Thymus (tissue), 14 donors: ENCODE measurements at places on chromosomes 6 and 20.

DNA sequence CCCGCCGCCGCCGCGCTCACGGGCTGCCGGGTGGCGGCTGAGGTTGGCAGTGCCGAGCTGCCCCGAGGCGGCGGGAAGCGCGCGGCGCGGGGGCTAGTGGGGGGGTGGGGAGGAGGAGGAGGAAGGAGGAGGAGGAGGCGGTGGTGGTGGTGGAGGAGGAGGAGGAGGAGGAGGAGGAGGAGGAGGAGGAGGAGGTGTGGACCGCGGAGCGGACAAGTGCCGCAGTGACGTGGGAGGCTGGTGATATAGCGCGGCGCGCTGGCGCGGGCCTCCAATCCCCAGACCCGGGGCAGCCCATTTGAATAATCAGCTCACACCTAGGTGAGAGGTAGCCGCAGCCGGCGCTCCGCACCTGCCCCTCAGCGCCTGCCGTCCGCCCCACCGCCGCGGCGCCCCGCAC, at the start of gene FOXA2:
Gene FOXA2, minus strand, starts transcription at position 51 of the 400 bp plus-strand sequence. CDS start 294 bp downstream, outside the sequence.
- no peak for DNase-seq

GRCh38 chr20:20743511-20744169, 31.2 kb upstream of the RALGAPA2 start:
- no peak for DNase-seq

DNA sequence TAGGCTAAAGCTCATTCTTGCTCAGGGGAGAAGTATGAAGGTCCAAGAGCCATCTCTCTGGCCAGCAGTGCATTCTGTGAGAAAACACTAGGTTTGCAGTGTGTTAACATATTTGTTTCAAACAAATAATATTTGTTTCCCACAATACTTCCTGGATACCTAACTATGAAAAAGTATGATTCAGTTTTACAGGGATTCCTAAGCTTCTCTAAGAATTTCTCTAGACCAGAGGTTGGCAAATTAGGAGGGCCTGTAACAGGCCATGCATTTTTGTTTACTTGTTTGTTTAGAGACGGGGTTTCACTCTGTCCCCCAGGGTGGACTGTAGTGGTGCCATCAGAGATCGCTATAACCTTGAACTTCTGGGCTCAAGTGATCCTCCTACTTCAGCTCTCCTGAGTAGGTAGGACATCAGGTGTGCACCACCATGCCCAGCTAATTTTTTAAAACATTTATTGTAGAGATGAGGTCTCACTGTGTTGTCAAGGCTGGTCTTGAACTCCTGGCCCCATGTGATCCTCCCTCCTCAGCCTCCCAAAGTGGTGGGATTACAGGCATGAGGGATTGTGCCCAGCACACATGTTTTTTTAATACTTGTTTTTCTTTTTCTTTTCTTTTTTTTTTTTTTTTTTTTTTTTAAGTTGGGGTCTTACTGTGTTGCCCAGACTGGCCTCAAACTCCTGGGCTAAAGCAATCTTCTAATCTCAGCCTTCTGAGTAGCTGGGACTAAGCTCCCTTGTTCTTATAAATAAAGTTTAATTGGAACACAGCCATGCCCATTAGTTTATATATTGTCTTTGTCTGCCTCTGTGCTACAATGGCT, 71.7 kb downstream of the ADGRG6 start:
- no peak for DNase-seq

GRCh38 chr6:80579391-80580023, 473.0 kb downstream of the BCKDHB start:
- no peak for DNase-seq

- DNase-seq: no peak
Measured at GRCh38 chr6:84284428-84285049, 57.1 kb upstream of the CEP162 start.

- DNase-seq: no peak
Measured at GRCh38 chr6:56227071-56227879, 20.1 kb downstream of the COL21A1 start.

GRCh38 chr6:89013438-89013837, 50.0 kb upstream of the RNGTT start:
- DNase-seq: no peak

GRCh38 chr20:35454881-35455609, at the start of gene CEP250:
CEP250 (plus strand) TSS chr20:35455598; CDS start chr20:35462368, 6,770 bp downstream.
- DNase-seq: peak; percentile 92

DNA sequence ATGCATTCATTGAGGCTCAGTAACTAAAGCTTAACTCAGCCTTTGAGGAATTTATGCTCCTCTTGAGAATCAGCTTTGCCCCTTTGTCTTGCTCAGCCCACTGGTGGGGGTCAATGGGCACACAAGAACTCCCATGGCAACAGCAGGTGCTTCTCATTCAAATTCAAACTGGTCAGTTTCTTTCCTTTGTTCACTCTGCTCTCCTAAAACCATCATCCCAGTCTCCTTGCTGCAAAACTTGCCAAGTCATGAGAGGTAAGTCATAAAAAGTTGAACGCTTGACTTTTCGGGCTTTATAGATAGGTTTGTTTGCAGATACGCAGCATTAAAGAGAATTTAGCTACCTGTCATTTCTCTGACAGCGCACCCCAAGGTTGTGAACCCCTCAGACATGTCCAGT, 146.8 kb downstream of the TFAP2A start:
- DNase-seq: no peak

- DNase-seq: no peak
Measured at GRCh38 chr6:134853111-134854055, 96.5 kb downstream of the ALDH8A1 start.

DNA sequence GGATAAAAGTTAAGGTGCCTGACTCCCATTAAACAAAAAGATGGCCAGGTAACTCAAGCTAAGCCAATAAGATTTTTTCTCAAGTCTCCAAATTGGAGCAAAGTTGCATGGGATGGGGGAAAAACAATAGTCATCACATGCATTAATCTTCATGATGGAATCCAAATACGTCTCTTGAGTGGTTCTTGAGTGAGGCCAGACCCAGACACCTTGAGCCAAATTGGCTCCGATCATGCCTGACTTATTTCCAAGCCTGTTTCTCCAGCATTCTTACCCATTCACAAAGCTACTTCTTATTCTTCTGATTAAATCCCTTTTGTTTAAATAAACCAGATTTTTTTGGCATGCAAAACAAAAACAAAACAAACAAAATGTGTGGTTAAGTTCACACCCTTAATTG, 420.3 kb upstream of the NRSN1 start:
- no peak for DNase-seq

DNA sequence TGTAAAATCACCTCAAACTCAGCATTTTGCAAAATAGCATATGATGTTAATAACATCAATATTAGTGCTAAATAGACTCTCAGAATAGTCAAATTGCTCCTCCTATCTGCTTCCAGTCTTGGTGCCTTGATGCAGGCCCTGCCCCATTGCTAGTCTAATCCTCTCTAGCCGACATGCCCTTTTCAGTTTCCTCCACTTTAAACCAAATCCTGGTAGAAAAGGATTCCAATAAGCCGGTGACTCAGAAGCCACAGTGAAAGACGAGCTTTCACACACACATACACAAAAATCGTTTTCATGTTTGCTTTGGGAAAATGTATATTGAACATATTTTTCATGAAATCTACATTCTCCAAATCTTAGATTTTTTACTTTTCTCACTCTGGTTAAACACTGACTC, 203.1 kb downstream of the LMBRD1 start:
- no peak for DNase-seq

DNA sequence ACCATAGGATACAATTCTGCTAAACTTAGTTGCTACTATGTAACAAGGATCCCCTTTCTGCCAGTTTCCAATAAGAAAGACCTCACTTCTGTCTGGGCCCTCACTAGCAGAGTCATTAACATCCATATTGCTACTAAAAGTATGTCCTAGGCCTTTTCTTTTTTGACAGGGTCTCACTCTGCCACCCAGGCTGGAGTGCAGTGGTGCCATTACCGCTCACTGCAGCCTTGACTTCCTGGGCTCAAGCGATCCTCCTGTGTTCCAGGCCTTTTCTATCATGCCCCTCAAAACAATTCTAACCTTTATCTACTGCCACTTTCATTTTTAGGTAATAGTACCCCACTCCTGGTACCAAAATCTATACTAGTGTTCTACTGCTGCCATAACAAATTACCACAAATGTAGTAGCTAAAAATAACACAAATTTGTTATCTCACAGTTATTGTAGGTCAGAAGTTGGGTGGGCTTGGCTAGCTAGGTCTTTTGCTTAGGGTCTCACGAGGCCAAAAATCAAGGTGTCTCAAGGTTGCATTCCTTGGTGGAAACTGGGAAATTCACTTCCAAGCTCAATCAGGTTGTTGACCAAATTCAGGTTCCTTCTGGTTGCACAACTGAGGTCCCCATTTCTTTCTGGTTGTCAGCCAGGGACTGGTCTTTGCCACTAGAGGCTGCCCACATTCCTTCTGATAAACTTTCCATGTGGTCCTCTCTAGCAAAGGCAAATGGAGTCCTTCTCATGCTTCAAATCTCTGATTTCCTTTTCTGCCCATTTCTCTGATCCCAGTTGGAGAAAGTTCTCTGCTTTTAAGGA, 3.0 kb downstream of the CSNK2A1 start:
- no peak for DNase-seq

- DNase-seq: no peak
Measured at GRCh38 chr6:111944541-111944940, 71.3 kb upstream of the FYN start.

- DNase-seq: no peak
Measured at GRCh38 chr6:5121479-5121878, 36.3 kb downstream of the PPP1R3G start.

- no peak for DNase-seq
Measured at GRCh38 chr6:134921721-134922261, 28.1 kb downstream of the ALDH8A1 start.
